Tibial nerve (tissue), 4 donors: ENCODE measurements at places on chromosomes 4 and X. TPM values are rescaled to one million over a fixed set of nuclear protein-coding genes. Genes with fewer than 3 reads are reported as not detected.
A peak's percentile ranks its signal among the peaks of the same experiment; 100 is the strongest.

DNA sequence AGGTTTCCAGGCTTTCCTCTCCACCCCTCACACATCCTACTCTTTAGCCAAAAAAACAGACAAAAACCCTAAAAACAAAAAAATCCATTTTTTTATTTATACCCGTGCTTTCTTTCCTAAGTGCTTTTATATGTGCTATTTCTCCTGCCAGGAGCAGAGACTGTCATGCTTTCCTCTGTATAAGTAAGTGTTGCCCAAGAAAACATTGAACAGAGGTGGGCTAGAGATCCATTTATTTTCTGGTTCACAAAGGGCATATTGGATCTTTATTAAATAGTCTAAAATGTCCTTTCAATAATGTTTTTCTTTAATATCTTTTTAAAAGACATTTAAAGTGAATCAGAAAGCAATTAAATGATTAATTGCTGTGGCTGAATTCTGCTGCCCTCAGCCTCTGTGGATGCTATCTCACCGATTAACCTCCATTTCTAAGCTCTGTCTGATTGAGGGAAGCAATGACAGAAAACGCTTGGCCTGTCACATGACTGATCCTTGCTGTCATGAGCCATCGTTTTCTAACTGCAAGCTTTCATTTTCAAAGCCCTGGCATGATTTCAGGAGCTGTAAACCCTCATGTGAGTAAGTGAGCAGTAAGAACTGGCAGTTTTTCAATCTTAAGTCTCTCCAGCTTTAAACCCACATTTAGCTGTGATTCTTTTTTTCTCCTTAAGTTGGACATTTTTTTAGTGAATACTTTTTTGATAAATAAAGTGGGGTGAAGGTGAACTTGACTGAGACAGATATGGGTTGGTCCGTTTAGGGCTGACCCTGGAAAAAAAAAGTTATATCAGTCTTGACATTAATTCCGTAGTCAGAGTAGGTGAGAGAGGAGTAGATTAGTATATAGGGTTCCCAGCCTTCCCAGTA is 180.7 kb upstream of the PGRMC2 start:
- no peaks in the 10 kb centered on the region for H3K36me3 ChIP-seq
- peak; percentile 81 for DNase-seq
- no peak overlapping the region for H3K4me3 ChIP-seq
- no peaks in the 10 kb centered on the region for H3K27me3 ChIP-seq

DNA sequence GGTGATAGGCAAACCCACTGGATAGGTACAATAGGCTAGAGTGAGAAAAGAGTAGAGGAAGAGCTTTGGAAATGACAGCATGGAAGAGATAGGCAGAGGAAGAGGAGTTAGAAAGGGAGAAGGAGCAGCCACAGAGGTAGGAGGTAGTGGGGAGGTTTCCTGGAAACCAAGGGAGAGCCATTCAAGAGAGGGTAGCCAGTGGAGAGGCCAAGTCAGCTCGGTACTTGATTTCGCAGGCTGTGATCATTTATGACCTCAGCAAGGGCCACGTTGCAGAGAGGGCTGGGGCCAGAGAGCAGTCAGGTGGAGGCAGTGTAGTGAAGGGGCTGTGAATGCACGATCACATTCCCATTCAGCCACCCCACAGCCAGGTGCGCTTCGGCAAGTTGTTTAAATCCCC is 76.0 kb downstream of the TMEM131L start:
- no peak for DNase-seq
- H3K27ac ChIP-seq = peak overlapping the region; percentile 40
- H3K4me3 ChIP-seq = no peak overlapping the region
- H3K36me3 ChIP-seq = no peaks in the 10 kb centered on the region
- no peaks in the 10 kb centered on the region for H3K27me3 ChIP-seq

DNA sequence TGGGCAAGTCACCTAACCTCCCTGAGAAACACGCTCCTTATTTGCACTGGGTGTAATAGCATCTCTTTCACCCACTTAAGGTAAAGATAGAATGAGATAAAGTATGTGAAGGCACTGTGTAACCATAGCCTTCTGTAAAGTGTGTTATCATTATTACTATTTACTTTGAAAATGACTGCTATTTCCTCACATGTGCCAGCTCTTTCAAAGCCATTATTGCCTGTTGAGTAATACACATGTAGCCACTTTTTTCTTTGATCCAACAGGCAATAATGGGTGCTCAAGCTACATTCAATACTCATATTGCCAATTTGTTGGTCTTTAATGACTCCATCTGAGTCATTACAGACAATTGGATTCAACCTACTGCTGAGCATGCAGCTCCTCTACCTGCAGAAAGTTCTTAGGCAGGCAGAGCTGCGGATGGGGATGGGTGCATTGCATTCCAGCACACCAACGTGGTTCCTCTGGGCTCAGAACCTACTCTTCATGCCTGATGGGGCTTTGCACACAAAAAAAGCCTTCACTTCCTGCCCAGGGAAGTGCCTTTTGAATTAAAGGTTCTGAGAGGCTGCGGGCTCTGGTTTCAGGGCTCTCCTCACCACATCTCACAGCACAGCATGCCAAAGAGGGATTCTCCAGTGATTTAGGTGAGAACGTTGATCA is 9.7 kb downstream of the PTCHD1 start:
- peaks cover 15% of the 10 kb centered on the region for H3K27me3 ChIP-seq
- H3K27ac ChIP-seq = no peak overlapping the region
- H3K4me1 ChIP-seq = no peaks in the 10 kb centered on the region
- no peaks in the 10 kb centered on the region for H3K36me3 ChIP-seq

GRCh38 chr4:1258457-1258856 is 9.5 kb upstream of the CTBP1 start:
- H3K4me1 ChIP-seq = no peaks in the 10 kb centered on the region
- no peak overlapping the region for H3K4me3 ChIP-seq
- DNase-seq = no peak
- no peaks in the 10 kb centered on the region for H3K27me3 ChIP-seq
- no peak overlapping the region for H3K27ac ChIP-seq

DNA sequence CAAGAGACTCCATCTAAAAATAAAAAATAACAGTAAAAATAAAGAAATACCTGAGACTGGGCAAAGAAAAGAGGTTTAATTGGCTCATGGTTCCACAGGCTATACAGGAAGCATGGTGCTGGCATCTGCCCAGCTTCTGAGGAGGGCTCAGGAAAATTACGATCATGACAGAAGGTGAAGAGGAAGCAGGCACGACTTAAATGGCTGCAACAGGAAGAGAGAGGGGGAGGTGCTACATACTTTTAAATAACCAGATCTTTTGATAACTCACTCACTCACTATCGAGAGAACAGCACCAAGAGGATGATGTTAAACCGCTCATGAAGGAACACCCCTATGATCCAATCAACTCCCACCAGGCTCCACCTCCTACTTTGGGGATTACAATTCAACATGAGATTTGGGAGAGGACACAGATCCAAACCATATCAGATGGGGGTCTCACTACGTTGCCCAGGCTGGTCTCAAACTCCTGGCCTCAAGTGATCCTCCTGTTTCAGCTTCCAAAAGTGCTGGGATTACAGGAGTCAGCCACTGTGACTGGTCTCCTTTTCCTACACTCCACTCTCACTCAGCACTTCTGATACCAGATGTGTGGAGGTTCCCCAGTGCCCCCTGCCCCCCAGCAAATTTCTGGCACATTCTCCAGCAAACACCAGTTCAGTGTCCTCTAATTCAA is 11.9 kb upstream of the ZNF157 start:
- no peaks in the 10 kb centered on the region for H3K27me3 ChIP-seq
- H3K4me1 ChIP-seq = no peaks in the 10 kb centered on the region
- H3K4me3 ChIP-seq = no peak overlapping the region
- DNase-seq = no peak

- H3K36me3 ChIP-seq = no peaks in the 10 kb centered on the region
- H3K27me3 ChIP-seq = no peaks in the 10 kb centered on the region
- H3K4me3 ChIP-seq = no peak overlapping the region
- DNase-seq = no peak
- no peak overlapping the region for H3K27ac ChIP-seq
Measured at GRCh38 chr4:71009086-71009485, 15.6 kb downstream of the DCK start.

The PITX2 gene
- total RNA-seq = not detected

The ZBTB49 gene
- 5.1 TPM for total RNA-seq

DNA sequence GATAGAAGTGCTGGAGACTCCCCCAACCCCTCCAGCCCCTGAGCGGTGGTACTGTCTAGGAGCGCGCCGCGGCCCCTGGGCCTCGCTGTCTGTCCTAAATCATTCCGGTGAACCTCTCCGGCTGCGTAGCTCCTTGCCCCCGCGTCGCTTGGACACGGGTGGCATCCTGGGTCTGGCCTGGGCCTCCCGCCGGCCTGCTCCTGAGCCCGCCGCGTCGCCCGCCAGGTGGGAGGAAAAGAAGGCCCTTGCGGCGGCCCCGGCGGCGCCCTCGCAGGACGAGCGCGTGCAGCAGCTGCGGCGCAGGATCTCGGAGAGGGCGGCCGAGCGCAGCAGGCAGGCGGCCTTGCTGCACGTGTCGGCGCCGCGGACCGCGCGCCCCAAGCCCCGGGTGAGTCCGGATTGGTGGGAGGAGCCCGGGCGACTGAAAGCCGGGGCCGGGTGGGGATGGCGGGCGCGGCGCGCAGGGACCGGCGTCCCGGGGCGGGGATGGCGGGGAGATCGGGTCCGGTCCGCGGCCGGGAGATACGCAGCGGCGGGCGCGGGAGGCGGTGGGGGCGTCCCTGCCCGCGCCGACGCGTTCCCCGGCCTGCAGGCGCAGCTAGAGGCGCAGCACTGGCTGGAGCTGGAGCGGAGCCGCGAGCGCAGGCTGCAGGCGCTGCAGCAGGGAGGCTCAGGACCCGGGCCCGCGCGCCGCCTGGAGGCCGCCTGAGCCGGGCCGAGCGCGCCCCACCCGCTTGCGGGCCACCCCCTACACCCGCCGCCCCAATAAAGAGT is 6.5 kb upstream of the RNF4 start:
- no peaks in the 10 kb centered on the region for H3K27me3 ChIP-seq
- H3K36me3 ChIP-seq = no peaks in the 10 kb centered on the region
- peaks cover 16% of the 10 kb centered on the region for H3K4me1 ChIP-seq
- DNase-seq = peak; percentile 25
- peak overlapping the region; percentile 41 for H3K4me3 ChIP-seq

The STATH gene
- not detected for total RNA-seq

The NPY2R gene
- total RNA-seq = 0.42 TPM

GRCh38 chr4:180052629-180053028 is 2190.6 kb upstream of the TENM3 start:
- H3K4me3 ChIP-seq = no peak overlapping the region
- DNase-seq = no peak
- H3K27me3 ChIP-seq = peaks cover 14% of the 10 kb centered on the region
- no peaks in the 10 kb centered on the region for H3K36me3 ChIP-seq
- H3K27ac ChIP-seq = no peak overlapping the region

GRCh38 chr4:173264245-173264644 is 69.9 kb downstream of the HMGB2 start:
- no peaks in the 10 kb centered on the region for H3K36me3 ChIP-seq
- H3K4me1 ChIP-seq = no peaks in the 10 kb centered on the region
- H3K27me3 ChIP-seq = no peaks in the 10 kb centered on the region
- no peak for DNase-seq
- H3K4me3 ChIP-seq = no peak overlapping the region

GRCh38 chrX:132488819-132489577 is at the start of gene MBNL3:
Gene MBNL3, minus strand, starts transcription at chrX:132489038. Its CDS starts 49,427 bp downstream, at chrX:132439611.
- H3K4me3 ChIP-seq = peak within 1 kb of the TSS; percentile 46
- peak within 1 kb of the TSS; percentile 52 for H3K27ac ChIP-seq
- no peaks in the 10 kb centered on the region for H3K27me3 ChIP-seq
- H3K36me3 ChIP-seq = no peaks in the 10 kb centered on the region

DNA sequence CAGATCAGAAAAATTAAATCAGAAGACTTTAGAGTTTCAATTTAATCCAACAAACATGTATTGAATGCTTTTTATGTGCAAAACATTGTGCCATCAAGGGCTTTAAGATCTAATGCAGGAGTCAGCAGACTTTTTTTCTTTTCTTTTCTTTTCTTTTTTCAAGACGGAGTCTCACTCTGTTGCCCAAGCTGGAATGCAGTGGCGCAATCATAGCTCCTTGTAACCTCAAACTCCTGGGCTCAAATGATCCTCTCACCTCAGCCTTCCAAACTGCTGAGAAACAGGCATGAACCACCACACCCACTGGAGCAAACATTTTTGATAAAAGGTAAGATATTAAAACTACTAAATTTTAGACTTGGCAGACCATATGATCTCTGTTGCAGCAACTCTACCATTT is 24.6 kb upstream of the LRBA start:
- no peaks in the 10 kb centered on the region for H3K27me3 ChIP-seq
- no peaks in the 10 kb centered on the region for H3K36me3 ChIP-seq
- no peaks in the 10 kb centered on the region for H3K4me1 ChIP-seq

GRCh38 chr4:127045861-127046260 is 586.9 kb upstream of the INTU start:
- no peaks in the 10 kb centered on the region for H3K27me3 ChIP-seq
- H3K4me1 ChIP-seq = no peaks in the 10 kb centered on the region
- no peak for DNase-seq
- no peak overlapping the region for H3K4me3 ChIP-seq
